ENCODE measurements at places on chromosomes 5 and 9.

DNA sequence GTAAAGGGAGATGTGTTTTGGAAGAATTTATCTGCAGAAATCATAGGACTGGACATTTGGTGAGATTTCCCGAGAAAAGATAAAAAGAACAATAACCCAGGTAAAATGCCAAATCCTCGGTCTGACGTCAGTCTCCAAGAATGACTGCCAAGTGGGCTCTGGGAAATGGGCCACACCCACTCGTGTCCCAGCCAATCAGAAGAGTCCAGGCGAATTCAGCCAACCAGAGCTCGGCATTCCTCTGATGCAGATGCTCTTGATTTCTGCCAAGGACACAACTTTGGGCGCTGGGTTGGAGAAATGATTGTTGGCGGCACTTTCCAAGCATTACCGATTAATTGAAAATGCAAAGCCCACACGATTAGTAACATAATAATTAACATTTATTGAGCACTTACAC lies 73.3 kb downstream of the FGF18 start:
- DNase-seq, result no peak

GRCh38 chr5:82820188-82820587 lies 257.0 kb downstream of the TMEM167A start:
- no peak for DNase-seq

GRCh38 chr5:138230981-138231589 lies 18.0 kb upstream of the CDC23 start:
- DNase-seq, result no peak

DNA sequence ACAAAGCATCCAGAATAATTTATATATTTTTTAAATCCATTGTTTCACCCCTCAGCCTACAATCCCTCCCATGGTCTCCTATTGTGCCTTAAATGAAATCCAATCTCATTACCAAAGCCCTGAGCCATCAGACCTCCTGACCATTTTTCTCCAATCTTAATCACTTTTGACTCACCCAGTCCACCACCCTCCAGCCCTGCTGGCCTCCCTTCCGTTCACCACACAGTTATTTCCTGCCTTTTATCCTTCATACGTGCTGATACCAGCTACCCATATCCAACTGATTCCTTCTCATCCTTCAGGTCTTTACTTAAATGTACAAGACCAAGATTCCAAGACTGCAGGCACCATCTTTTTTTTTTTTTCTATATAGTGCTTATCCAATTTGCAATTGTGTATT lies 1026.7 kb upstream of the DMAC1 start:
- no peak for DNase-seq

- no peak for DNase-seq
These were observed 15.6 kb downstream of the WWC1 start for GRCh38 chr5:168307022-168307421.

DNA sequence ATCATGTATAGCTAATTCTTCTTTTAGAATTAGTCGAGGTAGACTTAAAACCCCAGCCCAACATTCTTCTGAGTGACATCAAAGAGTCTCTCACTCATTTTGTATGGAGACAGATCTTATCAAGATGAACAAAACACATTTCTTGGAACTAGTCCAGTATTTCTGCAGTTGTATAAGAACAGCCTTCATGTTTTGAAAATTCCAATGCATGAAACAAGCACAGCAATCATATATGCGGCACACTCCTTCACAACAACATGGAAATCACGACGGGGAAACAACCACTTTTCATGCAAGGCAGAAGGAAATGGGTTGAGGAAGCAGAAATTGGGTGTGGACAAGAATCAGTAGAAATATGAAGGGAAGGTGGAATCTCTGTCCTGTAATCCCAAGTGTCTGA lies 113.8 kb downstream of the PLK2 start:
- DNase-seq, result no peak

DNA sequence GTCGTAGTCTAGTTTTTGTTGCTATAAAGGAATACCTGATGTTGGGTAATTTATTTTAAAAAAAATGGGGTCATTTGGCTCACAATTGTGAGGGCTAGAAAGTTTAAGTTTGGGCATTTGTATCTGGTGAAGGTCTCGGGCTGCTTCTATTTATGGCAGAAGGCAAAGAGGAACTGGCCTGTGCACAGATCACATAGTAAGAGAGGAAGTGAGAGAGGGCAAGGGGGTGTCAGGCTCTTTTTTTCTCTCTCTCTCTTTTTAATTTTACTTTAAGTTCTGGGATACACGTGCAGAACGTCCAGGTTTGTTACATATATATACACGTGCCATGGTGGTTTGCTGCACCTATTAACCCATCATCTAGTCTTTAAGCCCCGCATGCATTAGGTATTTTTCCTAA lies 453.3 kb downstream of the DIRAS2 start:
- peak; percentile 5 for DNase-seq

DNA sequence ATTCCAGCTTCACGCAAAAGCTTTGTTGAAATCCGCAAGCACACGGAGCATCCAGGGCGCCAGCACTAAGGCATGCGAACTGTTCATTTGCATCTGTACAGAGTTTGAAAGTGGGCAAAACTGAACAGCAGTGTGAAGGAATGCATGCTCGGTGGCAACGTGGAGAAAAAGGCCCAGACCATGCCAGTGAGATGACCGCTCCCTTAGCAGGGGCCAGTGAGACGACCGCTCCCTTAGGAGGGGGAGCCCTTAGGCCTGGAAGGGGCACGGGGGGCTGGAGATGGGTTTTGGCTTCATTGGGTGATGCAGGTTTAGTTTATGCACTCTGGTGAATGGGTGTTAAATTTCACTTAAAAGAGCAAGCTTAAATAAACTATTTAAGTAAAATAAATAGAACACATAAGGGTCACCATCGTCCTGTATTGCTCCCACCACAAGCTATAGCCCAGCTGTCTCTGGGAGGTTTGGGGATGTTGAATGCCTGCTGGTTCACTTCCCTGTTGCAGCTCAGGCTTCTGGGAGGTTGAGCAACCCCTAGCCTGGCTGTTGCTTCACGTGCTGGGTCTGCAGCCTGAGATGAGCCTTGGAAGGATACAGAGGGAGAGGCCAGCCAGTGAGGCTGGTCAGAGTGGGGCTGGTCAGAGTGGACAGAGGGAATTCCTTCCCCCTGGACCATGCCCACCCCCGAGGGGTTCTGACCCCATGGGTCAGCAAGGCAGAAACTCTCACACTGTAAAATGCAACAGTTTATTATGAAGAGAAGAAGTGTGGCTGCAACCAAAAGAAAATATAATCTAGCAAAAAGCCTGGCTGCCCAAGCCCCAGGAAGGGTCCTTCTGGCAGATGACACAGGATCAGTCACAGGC lies 4.6 kb upstream of the FCN1 start:
- DNase-seq, result peak; percentile 85

DNA sequence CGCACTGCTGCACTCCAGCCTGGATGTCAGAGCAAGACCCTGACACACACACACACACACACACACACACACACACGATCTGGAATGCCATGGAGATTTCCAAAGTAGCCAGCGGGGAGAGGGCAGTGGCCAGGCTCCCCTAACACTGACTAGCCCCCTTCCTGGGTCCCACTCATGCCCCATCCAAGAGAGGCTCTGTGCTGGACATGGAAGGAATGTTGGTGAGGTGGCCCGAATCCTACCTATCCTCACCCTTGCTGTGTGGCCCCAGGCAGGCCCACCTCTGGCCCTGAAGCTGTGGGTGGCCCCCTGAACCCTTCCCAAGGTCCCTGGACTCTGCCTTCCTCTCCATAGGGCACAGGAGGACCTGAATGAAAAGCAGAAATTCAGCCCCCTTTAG lies 7.3 kb downstream of the BRD3 start:
- no peak for DNase-seq

DNA sequence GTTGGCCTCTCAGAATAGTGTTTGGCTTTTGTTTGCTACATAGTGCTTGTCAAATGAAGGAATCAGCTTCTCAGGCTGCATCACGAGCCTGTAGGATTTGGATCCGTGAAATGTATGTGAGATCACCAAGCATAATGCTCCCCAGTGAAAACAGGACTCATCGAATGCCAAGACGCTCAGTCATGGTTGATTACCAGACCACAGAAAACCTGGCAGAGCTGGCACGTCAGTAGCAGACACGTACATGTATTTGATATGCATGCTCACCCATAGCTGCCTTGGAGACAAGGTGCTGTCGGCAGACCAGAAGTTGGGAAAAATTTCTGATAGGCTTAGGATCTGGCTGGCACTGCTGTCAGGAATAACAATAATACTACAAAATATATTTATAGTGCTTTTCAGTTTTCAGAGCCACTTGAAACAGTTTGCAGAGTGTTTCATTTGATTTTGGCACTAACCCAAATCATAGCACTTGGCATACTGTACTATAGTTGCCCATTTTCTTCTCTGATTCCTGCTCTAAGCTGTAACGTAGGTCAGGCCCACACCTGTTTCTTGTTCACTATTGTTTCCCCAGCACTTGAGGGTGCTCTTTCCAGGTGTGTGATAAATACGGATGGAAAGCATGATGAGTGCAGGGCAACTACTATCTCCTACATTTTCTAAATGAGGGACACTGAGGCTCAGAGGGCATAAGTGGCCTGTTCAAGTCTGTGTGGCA lies 226.1 kb downstream of the NR3C1 start:
- no peak for DNase-seq

DNA sequence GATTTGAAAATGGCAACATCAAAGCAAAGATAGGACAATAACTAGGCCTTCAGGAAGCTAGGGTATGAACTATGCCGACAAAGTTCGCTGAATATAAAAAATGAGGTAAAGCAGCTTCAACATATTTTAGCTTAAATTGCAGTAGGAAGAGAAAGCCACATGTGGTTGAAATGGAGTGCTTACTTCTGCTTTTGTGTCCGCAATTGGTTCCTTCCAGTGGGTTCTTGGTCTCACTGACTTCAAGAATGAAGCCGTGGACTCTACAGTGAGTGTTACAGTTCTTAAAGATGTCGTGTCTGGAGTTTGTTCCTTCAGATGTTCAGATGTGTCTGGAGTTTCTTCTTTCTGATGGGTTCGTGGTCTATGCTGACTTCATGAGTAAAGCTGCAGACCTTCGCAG lies 95.2 kb downstream of the APTX start:
- DNase-seq, result peak; percentile 41

DNA sequence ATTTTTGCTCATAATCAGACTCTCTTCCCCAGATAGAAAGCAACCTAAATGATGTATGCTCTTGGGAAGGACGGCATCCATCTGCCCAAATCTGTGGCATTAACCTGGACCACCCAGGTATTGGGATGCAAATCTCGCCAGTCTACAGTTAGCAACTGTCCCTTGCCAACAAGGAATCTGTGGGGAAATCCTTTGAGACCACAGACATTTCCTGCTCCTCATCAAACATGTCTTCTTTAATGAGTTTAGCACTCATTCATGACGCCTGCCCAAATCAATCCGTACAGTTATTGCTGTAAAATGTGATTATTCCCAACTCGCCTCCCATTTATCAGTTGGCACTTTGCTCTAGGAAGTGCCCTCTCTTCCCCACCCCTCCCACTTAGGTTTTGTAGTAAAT lies 7.8 kb downstream of the ROR2 start:
- no peak for DNase-seq

DNA sequence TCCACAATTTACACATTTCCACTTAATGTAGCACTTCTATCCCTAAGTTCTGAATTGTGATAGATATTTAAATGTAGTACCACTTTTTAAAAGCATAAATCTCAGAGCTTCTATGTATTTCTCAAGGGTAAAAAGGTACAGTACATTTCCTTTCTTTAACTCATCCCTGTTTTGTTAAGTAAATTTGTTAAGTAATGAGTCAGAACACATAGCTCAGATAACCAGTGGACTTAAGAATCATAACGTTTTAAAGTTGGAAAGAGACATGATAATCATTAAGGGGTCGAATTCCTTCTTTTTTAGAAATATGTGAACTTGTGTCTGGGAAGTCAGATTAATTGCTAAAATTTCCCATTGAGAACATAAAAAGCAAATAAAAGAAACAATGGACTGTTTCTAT lies 810.2 kb upstream of the NUDT12 start:
- DNase-seq, result no peak

GRCh38 chr5:89930591-89931392 lies 478.8 kb downstream of the CETN3 start:
- DNase-seq, result no peak

DNA sequence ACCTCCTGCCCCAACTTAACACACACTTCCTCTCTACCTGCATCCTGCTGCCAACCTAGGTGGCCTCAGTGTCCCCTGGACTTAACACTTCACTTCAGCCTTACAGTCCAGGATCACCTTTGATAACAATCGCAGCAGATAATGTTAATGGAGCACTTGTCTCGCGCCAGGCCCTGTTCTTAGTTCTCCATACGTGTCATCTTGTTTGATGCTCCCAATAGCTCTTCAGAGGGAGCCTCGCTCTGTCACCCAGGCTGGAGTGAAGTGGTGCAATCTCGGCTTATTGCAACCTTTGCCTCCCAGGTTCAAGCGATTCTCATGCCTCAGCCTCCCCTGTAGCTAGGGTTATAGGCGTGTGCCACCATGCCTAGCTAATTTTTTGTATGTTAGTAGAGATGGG lies 62.7 kb upstream of the SHB start:
- no peak for DNase-seq

GRCh38 chr9:78103971-78104433 lies 72.4 kb upstream of the GNAQ start:
- DNase-seq, result peak; percentile 96

DNA sequence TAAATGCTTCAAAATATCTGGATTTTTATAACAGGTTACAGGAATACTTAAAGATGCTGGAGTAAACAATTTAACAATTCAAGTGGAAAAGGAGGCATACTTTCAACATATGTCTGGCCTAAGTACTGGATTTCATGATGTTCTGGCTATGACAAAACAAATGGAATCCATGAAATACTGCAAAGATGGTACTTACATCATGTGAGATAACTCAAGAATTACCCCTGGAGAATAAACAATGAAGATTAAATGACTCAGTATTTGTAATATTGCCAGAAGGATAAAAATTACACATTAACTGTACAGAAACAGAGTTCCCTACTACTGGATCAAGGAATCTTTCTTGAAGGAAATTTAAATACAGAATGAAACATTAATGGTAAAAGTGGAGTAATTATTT lies 35.6 kb downstream of the SLC30A5 start:
- no peak for DNase-seq

DNA sequence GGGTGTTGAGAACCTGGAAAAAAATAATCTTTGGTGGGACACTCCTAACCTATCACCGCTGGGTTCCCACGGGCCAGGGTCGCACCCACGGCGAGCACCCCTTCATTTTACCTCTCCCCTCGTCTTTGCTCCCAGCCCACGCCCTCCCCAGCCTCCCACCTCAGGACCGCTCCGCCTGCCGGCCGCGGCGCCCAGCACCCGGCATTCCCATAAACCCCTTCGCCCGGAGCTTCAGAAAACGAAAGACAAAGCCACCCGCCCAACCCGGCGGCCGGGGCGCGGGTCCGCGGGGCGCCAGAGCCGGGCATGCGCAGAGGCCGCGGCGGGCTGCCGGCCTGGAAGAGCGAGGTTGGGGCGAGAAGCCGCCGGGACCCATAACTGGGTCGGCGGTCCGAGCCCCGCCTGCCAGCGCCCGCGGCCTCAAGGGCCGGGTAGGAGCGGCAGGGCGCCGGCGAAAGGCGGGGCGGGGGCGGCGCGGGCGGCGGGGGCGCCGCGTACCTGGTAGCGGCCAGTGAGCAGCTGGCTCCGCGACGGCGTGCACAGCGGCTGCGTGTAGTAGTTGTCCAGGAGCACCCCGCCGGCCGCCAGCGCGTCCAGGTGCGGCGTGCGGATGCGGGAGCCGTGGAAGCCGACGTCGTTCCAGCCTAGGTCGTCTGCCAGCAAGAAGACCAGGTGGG lies 533 bp downstream of the ARSB start:
- peak; percentile 62 for DNase-seq

Data from AML-193 (cell line).